ENCODE measurements at places on chromosomes 2 and 18. TPM values are rescaled to one million over a fixed set of nuclear protein-coding genes. Genes with fewer than 3 reads are reported as not detected.

GRCh38 chr2:240904216-240905175, 1.6 kb upstream of the CROCC2 start:
- no peaks in the 10 kb centered on the region for H3K36me3 ChIP-seq
- no peak overlapping the region for H3K27ac ChIP-seq
- no peak for DNase-seq
- no peaks in the 10 kb centered on the region for H3K27me3 ChIP-seq

DNA sequence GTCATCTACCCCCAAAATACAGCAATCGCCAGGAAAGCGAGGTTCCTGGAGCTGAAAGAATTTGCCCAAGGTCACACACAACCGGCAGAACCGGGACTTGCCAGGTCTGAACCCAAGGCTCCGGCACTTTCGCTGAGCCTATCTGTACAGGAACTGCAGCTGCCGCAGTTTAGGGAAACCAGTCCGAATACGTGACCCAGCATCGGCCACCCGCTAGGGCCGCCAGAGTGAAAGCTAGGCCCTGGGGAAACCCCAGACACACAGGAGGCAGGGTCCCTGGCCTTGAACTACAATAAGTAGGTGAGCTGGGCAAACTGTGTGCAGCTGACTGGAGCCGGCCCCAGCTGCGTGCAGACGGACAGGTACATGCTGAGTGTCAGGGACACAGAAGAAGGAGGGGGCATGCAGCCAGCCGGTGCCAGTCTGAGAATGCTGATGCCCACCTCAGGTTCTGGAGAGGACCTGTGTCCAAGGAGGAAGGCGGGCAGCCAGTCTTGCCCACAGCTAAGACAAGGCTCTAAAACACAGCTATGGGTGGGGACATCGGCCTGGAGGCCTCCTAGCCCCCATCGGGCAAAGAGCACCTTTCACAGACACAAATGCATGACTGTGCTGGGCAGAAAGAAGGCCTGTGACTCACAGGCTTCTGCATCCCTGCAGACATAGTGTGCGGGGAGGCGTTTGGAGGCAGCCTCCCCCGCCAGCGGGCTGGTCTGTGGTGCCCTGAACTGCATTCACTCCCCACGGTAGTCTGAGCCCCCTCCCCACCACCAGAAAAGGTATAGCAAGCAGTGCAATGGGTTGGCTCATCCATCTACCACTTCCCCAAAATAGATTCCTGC, 107.4 kb upstream of the ID2 start:
- no peak overlapping the region for H3K27ac ChIP-seq
- H3K4me1 ChIP-seq: peaks cover 2% of the 10 kb centered on the region
- DNase-seq: no peak
- no peak overlapping the region for H3K4me3 ChIP-seq
- no peaks in the 10 kb centered on the region for H3K27me3 ChIP-seq

GRCh38 chr2:25380586-25381375, 39.1 kb upstream of the DNMT3A start:
- peaks cover 9% of the 10 kb centered on the region for H3K4me1 ChIP-seq
- peak; percentile 30 for DNase-seq
- H3K27ac ChIP-seq: no peak overlapping the region
- no peak overlapping the region for H3K4me3 ChIP-seq
- no peaks in the 10 kb centered on the region for H3K36me3 ChIP-seq

- H3K27me3 ChIP-seq: no peaks in the 10 kb centered on the region
- no peak overlapping the region for H3K27ac ChIP-seq
- no peaks in the 10 kb centered on the region for H3K36me3 ChIP-seq
Measured at GRCh38 chr2:20476481-20476880, 29.6 kb downstream of the RHOB start.

- H3K27ac ChIP-seq: no peak overlapping the region
- DNase-seq: no peak
- H3K36me3 ChIP-seq: no peaks in the 10 kb centered on the region
- H3K4me1 ChIP-seq: no peaks in the 10 kb centered on the region
- no peak overlapping the region for H3K4me3 ChIP-seq
Measured at GRCh38 chr18:6810191-6810590, 80.7 kb downstream of the ARHGAP28 start.

The ALPG gene
- not detected for total RNA-seq

- DNase-seq: no peak
- H3K27me3 ChIP-seq: no peaks in the 10 kb centered on the region
- peak overlapping the region; percentile 11 for H3K27ac ChIP-seq
Measured at GRCh38 chr18:59570796-59571195, 126.4 kb downstream of the CCBE1 start.

DNA sequence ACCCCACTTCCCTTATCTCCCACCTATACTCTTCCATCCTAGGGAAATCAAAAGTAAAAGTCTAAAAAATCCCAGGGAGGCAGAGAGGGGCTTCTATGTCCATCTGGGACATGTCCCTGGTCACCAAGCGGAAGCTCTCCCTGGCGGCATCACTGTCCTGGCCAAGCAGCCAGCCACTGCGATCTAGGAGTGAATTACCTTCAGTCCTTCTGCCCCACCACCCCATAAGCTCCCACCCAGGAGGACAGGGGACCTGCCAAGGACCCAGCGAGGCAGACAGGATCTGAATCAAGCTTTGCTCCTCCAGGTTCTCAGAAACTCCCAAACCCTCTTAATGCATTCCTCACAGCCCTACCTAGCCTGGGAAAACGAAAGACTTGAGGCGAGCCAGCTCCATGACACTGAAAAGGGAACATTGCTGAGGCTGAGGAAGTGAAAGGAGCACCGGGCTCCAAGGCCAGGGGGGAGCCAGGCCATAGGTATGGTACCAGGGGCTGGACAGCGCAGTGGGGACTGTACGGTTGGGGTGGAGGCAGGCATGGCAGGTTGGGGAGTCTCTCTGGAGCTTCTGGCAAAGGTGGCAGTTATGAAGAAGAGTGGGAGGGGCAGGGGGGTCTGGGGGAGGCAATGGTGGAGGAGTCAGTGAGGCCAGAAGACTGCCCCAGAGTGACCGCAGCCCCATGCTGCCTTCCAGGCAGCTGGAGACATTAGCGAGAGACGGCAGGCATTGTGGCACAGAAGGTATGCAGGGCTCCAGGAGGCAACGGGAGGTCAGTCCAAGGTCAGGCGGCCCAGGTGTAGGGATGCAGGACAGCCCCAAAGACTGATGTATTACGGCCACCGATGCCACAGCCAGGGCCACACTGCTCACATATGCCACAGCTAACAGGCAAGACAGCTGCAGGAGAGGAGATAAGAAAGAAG, 2.7 kb upstream of the SLC23A3 start:
- H3K27ac ChIP-seq: no peak overlapping the region
- H3K4me3 ChIP-seq: no peak overlapping the region
- DNase-seq: no peak
- H3K36me3 ChIP-seq: peaks cover 25% of the 10 kb centered on the region

Data from liver (tissue), 10 donors.